ENCODE measurements at places on chromosomes 6 and 20. TPM values are rescaled to one million over a fixed set of nuclear protein-coding genes. Genes with fewer than 3 reads are reported as not detected.
A peak's percentile ranks its signal among the peaks of the same experiment; 100 is the strongest.

GRCh38 chr6:169533301-169534038 is 168.4 kb downstream of the WDR27 start:
- H3K4me3 ChIP-seq, result no peak overlapping the region
- DNase-seq, result no peak
- no peaks in the 10 kb centered on the region for H3K36me3 ChIP-seq
- H3K4me1 ChIP-seq, result peaks cover 18% of the 10 kb centered on the region
- no peaks in the 10 kb centered on the region for H3K27me3 ChIP-seq

DNA sequence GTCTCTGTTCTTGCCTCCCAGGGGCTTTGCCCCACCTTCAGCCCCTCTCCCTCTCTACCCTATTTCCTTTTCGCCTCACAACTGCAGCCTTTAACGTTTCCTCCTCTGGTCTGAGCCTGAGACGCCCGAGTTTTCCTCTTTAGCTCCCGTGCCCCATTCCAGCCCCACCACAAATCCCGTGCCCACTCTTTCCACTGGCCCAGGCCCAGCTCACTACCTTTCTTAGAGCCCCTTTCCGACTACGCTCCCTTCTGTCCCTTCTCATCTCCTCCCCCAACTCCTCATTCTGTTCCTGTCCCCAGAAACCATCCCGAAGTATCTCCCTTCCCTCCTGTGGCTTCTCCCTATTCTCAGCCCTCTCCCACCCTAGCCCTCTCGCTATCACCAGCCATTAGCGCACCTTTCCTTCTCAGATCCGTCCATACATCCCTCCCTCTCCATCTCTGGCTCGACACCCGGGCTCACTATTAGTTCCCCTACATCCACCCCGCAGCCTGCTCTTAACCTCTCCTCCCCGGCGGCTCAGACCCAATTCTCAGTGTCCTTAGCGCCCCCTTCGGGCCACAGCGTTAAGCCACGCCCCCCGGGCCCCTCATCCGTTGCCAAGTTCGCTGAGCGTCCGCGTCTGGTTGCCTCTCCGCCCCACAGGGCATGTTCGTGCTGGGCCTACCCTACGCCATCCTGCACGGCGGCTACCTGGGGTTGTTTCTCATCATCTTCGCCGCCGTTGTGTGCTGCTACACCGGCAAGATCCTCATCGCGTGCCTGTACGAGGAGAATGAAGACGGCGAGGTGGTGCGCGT is 2.7 kb downstream of the SLC32A1 start:
- H3K4me1 ChIP-seq, result peaks cover 10% of the 10 kb centered on the region
- no peak overlapping the region for H3K27ac ChIP-seq
- DNase-seq, result peak; percentile 76
- no peaks in the 10 kb centered on the region for H3K36me3 ChIP-seq

CCM2L gene
- polyA plus RNA-seq, result 1.2 TPM

DNA sequence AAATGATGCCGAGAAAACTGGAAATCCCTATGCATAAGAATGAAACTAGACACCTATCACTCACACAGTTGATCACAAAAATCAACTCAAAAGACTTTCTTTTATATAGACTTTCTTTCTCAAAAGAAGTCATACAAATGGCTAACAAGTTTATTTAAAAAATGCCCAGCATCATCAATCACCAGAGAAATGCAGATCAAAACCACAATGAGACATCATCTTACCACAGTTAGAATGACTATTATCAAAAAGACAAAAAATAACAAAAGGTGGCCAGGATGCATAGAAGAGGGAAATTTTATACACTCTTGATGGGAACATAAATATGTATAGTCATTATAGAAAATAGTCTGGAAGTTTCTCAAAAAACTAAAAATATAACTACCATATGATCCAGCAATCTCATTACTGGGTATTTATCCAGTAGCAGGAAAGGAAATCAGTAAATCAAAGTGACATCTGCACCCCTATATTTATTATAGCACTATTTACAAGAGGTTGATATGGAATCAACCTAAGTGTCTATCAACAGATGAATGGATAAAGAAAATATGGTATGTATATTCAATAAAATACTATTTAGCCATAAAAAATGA is 3.4 kb upstream of the RNF217 start:
- DNase-seq, result no peak
- no peaks in the 10 kb centered on the region for H3K4me1 ChIP-seq
- no peaks in the 10 kb centered on the region for H3K27me3 ChIP-seq
- H3K36me3 ChIP-seq, result no peaks in the 10 kb centered on the region

PRSS16 gene
- not detected for polyA plus RNA-seq

DNA sequence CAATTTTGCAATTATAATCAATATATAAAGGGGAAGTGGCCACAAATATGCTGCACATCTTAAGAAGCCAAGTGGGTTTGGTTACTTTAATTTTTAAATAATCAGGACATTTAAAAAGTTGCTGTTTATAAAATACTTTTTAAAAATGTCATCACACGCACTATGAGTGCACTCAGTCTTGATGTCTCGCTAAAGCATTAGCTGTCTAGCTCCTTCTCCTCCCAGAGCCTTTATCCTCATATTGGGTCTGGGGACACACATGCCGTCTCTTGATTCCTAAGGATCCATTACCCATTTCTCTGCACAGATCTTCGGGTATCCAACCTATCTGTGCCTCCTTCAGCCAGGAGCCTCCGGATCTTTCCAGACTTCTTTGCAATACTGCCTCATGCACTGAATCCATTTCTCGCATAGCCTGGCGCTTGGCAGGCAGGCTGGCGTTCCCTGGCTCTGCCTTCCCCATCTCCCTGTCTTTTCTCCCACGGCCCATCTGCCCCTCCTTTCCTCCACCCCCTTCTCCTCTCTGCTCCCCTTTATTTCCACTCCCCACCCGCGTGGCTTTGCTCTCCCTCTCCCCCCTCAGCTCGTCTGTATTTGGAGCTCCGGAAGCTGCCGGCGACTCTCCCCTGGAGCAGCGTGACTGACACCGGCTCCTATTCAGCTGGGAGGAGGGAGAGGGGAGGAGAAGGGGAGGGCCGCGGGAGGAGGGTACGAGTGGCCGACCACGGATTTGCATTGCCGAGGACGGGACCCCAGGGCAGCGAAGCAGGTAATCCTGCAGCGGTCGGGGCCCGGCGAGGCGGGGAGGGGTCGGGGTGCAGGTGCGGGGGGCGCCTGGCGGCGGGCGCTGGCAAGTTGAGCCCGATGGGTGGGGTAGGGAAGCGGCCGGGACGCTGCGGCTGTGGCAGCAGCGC is at the start of gene CAP2:
Gene CAP2, plus strand, starts transcription at position 618 of the 914 bp plus-strand sequence. CDS start 27,961 bp downstream, outside the sequence.
- H3K4me3 ChIP-seq, result peak within 1 kb of the TSS; percentile 99
- no peaks in the 10 kb centered on the region for H3K27me3 ChIP-seq
- H3K4me1 ChIP-seq, result peaks cover 8% of the 10 kb centered on the region
- peak; percentile 47 for DNase-seq
- H3K27ac ChIP-seq, result peak within 1 kb of the TSS; percentile 80
- H3K36me3 ChIP-seq, result no peaks in the 10 kb centered on the region

CD109 gene
- polyA plus RNA-seq, result 0.18 TPM

CGA gene
- polyA plus RNA-seq, result not detected

ASF1A gene
- polyA plus RNA-seq, result 7.0 TPM
